ENCODE measurements at places on chromosomes 1 and 21.

- DNase-seq, result no peak
Observed at GRCh38 chr1:110262296-110262695, 52.2 kb downstream of the KCNC4 start.

- DNase-seq, result peak; percentile 91
Observed at GRCh38 chr1:59814180-59814900, 409 bp upstream of the HOOK1 start.

DNA sequence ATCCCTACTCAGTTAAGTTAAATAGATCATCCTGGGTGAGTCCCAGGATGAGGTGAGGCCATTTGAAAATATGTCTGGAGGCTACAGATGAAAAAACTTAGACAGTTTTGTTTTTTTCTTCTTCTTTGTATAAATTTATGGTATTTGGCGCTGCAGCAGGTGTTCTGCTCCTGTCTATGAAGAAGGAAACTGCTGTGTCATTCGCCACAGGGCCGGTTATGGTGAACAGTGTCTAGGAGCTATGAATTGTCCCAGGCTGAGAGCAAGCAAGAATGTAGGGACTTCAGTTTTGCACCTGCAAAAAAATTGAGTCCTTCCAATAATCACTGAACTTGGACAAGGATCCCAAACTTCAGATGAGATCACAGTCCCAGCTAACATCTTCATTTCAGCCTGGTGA lies 674.3 kb upstream of the RGS18 start:
- no peak for DNase-seq

GRCh38 chr1:8813016-8813763 lies 4.2 kb downstream of the RERE start:
- DNase-seq, result no peak

DNA sequence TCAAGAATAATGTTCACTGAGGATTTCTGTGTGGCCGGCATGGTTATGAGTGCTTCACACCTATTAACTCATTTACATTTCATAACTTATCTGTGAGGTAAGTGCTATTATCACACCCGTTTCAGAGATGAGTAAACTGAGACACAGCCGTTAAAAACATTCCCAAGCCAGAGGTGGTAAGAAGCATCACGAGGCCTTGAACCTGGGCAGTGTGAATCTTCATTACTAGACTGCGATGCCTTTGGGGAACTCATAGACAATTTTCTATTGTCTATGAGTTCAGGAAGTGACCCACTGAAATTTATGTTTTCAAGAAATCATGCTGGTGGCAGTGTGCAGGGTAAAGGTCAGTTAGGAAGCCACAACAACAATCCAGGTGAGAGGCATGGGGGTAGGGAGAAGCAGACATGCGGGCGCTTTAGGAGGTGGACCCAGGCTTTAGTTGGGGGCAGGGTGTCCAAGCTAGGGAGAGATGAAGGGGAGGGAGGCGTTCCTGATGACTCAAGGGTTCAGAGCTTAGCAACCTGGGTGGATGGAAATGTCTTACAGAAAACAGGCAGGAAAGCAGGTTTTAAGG lies 14.5 kb downstream of the GNG12 start:
- peak; percentile 67 for DNase-seq

DNA sequence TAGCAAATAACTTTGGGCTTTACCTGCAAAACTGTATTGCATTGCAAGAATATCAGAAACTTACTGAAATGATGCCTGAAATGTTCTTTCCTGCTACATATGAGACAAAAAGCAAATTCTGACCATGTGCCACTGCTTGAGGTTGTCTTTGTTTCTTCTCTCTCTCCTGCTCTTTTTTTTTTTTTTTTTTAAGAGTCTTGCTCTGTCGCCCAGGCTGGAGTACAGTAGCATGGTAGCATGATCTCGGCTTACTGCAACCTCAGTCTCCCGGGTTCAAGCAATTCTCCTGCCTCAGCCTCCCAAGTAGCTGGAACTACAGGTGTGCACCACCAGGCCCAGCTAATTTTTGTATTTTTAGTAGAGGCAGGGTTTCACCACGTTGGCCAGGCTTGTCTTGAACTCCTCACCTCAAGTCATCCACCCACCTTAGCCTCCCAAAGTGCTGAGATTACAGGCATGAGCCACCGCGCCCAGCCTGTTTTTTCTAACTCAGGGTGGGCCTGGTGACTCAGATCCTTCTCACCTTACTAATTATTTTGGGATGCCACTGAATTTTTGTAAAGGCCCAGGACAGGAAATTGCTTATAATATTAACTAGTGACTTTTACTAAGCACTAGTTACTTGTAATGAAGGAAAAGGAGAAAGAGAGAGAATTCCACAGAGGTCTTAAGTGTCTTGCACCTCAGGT lies 35.9 kb downstream of the DNASE2B start:
- peak; percentile 39 for DNase-seq

DNA sequence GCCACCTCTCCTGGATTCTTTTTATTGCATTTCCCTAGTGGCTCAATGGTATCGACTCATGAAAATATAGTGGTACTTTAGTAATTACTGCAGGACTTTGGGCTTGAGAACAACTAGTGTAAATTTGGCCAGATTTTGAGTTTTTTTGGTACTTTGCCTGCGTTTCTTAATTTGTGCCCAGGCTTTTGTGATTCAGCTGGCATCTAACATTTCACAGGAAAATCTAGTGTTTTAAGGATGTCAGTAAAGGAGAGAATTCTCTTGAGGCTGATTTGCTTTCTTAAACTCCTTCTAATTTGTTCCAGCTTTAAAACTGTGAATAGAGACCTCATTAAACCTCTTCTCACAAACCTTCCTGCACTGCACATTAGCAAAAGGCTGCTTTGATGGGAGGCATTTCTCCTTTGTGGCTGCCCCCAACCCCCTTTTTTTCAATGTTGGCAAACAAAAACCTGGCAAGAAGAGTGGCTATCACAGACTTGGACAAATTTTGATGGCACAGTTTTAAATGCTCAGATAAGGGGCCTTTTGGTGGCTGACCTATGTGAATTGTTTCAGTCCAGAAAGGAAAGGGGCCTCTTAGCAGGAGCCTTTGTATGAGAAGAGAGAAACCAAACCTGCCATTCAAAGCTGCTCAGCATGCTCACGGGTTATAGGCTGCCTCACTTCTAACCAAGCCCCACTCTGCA lies 113.4 kb upstream of the RAVER2 start:
- DNase-seq, result no peak

DNA sequence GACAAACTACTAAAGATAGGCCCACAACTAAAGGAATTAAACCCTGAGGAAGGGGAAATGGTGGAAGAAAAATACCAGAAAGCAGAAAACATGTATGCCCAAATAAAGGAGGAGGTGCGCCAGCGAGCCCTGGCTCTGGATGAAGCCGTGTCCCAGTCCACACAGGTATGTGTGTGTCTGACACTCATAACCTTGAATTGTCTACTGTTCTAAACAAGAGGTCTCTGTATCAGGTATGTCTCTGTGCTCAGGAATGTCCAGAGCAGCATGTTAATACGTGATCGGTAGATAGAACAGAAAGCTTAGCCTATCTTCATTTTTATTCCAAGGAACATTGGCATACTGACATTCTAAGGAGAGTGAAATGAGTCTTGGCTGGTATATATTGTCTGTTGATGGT lies 55.8 kb upstream of the BMP8A start:
- DNase-seq, result no peak

DNA sequence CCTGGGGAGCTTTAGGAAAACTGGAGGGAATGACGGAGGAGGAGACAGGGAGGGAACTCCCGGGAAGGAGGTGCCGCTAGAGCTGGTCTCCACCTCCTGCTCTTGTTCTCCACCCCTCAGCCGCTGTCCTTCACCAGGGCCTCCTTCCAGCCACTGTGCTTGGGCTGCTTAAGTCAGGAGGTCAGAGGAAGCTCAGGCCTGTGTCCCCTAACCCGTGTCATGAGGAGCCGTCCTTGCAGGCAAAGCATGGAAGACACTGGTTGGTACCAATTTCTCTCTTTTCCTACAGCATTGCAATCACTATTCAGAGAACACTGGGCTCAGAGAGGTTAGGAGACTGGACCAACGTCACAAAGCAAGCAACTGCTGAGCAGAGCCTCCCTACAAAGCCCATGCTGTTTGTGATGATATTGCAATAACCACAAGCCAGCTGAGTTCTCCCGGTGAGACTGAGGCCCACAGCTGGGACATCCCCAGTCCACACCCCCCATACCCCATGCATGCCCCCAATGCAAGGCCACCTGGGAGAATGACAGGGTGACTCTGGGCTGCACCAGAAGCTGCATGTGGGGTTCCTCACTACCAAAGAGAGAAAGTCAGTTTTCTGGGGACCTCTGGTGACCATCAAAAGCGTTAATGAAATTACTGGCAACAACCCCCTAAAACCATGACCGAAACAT lies 427.5 kb downstream of the NPHP4 start:
- no peak for DNase-seq

GRCh38 chr1:72432645-72433267 lies 150.4 kb upstream of the NEGR1 start:
- no peak for DNase-seq

- DNase-seq, result peak; percentile 42
Observed at GRCh38 chr1:96236156-96236739, 485.3 kb upstream of the PTBP2 start.

- DNase-seq, result no peak
Observed at GRCh38 chr1:58722967-58723366, 23.1 kb upstream of the MYSM1 start.

DNA sequence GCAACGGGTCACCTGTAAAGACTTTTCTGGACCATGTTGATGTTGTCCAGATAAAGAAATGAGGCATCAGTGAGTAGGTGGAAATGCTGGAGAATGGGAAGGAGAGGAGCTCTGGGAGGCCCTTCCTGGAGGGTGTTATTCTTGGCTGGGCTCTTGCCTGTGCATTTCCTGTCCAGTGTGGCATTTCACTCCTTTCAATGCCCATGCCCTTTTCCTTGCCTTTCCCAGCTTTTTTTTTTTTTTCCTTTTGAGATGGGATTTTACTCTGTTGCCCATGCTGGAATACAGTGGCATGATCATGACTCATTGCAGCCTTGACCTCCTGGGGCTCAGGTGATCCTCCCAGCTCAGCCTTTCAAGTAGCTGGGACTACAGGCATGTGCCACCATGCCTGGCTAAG lies 11.8 kb downstream of the NOS1AP start:
- no peak for DNase-seq

DNA sequence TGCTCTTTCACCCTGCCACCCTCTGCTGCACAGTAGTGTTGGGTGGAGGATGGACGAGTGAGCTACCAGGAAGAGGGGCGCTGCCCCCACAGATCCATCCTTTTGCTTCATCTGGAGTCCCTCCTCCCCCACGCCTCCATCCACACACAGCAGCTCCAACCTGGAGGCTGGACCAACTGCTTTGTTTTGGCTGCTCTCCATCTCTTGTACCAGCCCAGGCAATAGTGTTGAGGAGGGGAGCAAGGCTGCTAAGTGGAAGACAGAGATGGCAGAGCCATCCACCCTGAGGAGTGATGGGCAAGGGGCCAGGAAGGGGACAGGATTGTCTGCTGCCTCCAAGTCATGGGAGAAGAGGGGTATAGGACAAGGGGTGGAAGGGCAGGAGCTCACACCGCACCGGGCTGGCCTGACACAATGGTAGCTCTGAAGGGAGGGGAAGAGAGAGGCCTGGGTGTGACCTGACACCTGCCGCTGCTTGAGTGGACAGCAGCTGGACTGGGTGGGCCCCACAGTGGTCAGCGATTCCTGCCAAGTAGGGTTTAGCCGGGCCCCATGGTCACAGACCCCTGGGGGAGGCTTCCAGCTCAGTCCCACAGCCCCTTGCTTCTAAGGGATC lies 8.5 kb downstream of the CHRNB2 start:
- no peak for DNase-seq

GRCh38 chr1:1021920-1022259 lies 2.0 kb downstream of the AGRN start:
- DNase-seq, result peak; percentile 64

GRCh38 chr1:200247518-200247917 lies 162.3 kb downstream of the ZNF281 start:
- DNase-seq, result no peak

DNA sequence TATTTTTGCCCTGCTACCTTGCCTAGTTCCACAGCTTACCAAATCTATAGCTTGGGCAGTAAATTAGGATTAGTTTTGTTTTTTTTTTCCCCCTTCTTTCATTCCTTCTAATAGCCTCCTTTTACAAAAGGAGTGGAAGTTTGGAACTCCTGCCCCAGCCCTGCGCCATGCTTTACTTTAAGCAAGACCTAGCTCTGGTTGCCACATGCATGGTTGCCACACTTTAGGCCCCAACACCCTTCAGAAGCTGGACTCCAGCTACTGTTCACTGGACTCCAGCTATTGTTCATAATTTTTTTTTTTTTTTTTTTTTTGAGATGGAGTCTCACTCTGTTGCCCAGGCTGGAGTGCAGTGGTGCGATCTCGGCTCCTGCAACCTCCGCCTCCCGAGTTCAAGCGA lies 115.8 kb downstream of the NR5A2 start:
- no peak for DNase-seq

- DNase-seq, result no peak
Observed at GRCh38 chr1:156081180-156081916, 917 bp downstream of the MEX3A start.

DNA sequence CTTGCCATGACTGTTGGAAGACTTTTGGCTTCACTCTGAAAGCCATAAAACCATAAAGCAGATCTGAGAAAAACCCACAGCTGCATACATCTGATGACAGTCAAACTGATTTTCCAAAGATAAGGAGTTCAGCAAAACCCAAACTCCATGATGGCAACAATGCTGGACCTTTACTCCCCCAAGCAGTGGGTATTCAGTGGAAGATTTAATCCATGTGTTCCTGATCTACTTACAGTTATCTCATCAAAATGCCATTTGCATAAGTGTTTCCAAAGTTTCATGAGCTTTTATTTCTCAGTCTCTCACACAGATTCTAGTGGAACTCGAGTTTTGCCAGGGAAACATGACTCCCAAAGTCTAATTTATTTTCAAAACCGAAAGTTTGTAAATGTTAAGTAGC lies 184.9 kb downstream of the ZC3H11B start:
- no peak for DNase-seq

- no peak for DNase-seq
Observed at GRCh38 chr1:43220905-43221778, 48.6 kb upstream of the TMEM125 start.

- DNase-seq, result no peak
Observed at GRCh38 chr1:8545078-8545477, 227.2 kb downstream of the SLC45A1 start.

DNA sequence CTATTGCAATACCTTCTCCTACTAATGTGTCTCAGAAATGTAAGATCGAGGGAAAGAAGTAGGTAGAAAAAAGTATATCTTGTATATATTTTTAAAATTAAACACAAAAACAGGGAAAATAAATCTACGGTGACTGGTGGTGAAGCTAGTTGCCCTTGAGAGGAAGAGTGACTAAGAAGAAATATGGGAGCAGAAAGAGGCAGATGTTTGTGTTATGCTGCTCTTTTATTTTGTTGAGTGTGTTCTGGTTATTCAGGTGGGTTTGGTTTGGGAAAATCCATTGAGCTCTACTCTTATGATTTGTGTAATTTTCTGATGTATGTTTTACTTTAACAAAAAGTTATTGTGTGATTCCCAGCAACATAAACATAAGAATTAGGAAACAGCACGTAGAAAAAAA lies 444.9 kb upstream of the B3GALT2 start:
- no peak for DNase-seq
